ENCODE measurements at places on chromosomes 6 and 20. TPM values are rescaled to one million over a fixed set of nuclear protein-coding genes. Genes with fewer than 3 reads are reported as not detected.

Gene DUSP15
- total RNA-seq: 1.0 TPM

Gene PGC
- total RNA-seq: not detected

Gene PEX3
- 24.2 TPM for total RNA-seq

Gene SAMD5
- 1.9 TPM for total RNA-seq

Gene MCCD1
- not detected for total RNA-seq

Gene BPIFB4
- total RNA-seq: not detected

Gene DOK5
- total RNA-seq: 6.1 TPM

Gene PSMB9
- total RNA-seq: 23.9 TPM

Gene RIN2
- total RNA-seq: 49.2 TPM

Gene KHDC1L
- not detected for total RNA-seq

Gene CLDN20
- not detected for total RNA-seq

Gene MLN
- total RNA-seq: not detected

Gene GABRR1
- total RNA-seq: 0.19 TPM

Gene RGS17
- 0.28 TPM for total RNA-seq

Gene ULBP1
- total RNA-seq: 0.19 TPM

Gene INSM1
- total RNA-seq: not detected

Gene PLG
- total RNA-seq: not detected

Gene FOXQ1
- not detected for total RNA-seq

Gene FAXC
- total RNA-seq: 12.9 TPM

Gene LAMA2
- 139 TPM for total RNA-seq

Gene C6orf15
- not detected for total RNA-seq

Gene ANKRD66
- not detected for total RNA-seq

Gene RSPO4
- not detected for total RNA-seq

Gene FANCE
- total RNA-seq: 2.5 TPM

Gene CLIC5
- 7.6 TPM for total RNA-seq

Gene IYD
- total RNA-seq: not detected

Gene AFG1L
- total RNA-seq: 5.0 TPM

Gene CLVS2
- not detected for total RNA-seq

Gene MACROD2
- total RNA-seq: 25.5 TPM

Gene NHLRC1
- 1.9 TPM for total RNA-seq

Gene PTK6
- total RNA-seq: not detected

Gene EBF4
- total RNA-seq: 11.1 TPM

Gene LY6G6F
- total RNA-seq: not detected

Gene ZNF165
- 0.42 TPM for total RNA-seq

Measured in posterior vena cava (tissue), 2 donors.